H9 (cell line): ENCODE measurements at places on chromosomes 3 and 15. TPM values are rescaled to one million over a fixed set of nuclear protein-coding genes. Genes with fewer than 3 reads are reported as not detected.

DNA sequence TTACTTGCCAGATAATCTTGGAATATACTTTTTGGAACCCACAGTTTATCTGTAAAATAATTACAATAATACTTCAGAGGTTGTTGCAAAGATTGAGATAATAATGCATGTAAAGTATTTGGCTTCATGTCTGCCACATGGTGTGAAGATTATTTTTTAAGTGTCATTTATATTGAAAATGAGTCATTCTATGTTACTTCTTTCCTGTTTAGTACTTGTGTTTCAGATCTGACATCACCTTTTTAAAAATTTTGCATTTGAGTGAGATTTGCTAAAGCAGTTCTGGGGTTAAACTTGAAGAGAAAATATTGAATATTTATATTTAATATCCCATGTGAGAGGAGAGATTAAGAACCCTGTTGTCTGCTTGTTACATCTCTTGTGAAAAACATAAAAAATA, 31.2 kb downstream of the IQGAP1 start:
- peaks cover 15% of the 10 kb centered on the region for H3K4me1 ChIP-seq
- peaks cover 3% of the 10 kb centered on the region; the same call in 2 of the 3 replicates for H3K36me3 ChIP-seq
- H3K4me3 ChIP-seq = no peak overlapping the region
- H3K27me3 ChIP-seq = no peaks in the 10 kb centered on the region
- no peak for DNase-seq
- no peak overlapping the region for H3K27ac ChIP-seq

DNA sequence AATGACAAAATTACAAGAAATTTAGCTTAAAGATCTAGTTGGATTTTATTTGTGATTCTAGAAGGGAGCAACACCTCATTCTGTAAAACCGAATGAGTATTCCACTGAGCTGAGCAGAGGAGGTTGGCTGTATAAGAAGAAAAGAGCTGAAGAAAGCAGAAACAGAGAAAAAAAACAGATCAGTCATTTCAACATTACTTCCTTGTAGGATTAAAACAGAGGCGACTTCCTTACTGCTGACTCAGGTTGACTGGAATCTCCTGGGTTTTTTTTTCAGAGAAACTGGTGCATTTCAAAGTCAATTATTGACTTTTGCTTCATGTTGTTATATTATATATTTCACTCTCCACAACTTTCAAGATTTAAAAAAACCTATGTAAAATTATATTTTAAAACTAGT, 368.1 kb upstream of the UBE2E2 start:
- H3K4me3 ChIP-seq = no peak overlapping the region
- H3K27me3 ChIP-seq = no peaks in the 10 kb centered on the region
- no peak for DNase-seq
- H3K27ac ChIP-seq = no peak overlapping the region

DNA sequence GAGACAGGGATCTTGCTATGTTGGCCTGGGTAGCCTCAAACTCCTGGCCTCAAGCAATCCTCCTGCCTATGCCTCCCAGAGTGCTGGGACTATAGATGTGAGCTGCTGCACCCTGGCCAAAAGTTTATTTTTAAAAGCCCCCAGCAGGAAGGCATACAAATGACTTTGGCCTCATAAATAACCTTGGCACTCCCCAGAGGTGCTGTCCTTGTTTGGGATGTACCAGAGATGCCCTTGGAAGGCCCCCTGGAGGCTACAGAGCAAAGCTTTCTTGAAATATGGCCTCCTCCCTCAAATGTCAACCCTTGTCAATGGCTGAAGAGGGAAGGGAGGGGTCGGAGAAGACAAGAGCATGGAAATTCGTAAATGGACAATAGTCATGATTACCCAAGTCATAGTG, 14.0 kb upstream of the RTP3 start:
- H3K36me3 ChIP-seq = no peaks in the 10 kb centered on the region
- no peaks in the 10 kb centered on the region for H3K27me3 ChIP-seq
- H3K27ac ChIP-seq = no peak overlapping the region
- H3K4me1 ChIP-seq = no peaks in the 10 kb centered on the region
- no peak for DNase-seq
- H3K4me3 ChIP-seq = no peak overlapping the region

- DNase-seq = no peak
- no peaks in the 10 kb centered on the region for H3K36me3 ChIP-seq
- H3K4me3 ChIP-seq = peak overlapping the region; percentile 93
- H3K27ac ChIP-seq = no peak overlapping the region
- H3K27me3 ChIP-seq = no peaks in the 10 kb centered on the region
- H3K4me1 ChIP-seq = no peaks in the 10 kb centered on the region
Measured at GRCh38 chr15:42921342-42921731, 759 bp upstream of the TTBK2 start.

- DNase-seq = peak; percentile 73
- H3K4me1 ChIP-seq = no peaks in the 10 kb centered on the region; the same call in 1 of the 2 replicates
- H3K36me3 ChIP-seq = no peaks in the 10 kb centered on the region
- H3K27me3 ChIP-seq = peaks cover 97% of the 10 kb centered on the region
- no peak overlapping the region for H3K27ac ChIP-seq
Measured at GRCh38 chr15:89368566-89369223, 34.1 kb upstream of the POLG start.

DNA sequence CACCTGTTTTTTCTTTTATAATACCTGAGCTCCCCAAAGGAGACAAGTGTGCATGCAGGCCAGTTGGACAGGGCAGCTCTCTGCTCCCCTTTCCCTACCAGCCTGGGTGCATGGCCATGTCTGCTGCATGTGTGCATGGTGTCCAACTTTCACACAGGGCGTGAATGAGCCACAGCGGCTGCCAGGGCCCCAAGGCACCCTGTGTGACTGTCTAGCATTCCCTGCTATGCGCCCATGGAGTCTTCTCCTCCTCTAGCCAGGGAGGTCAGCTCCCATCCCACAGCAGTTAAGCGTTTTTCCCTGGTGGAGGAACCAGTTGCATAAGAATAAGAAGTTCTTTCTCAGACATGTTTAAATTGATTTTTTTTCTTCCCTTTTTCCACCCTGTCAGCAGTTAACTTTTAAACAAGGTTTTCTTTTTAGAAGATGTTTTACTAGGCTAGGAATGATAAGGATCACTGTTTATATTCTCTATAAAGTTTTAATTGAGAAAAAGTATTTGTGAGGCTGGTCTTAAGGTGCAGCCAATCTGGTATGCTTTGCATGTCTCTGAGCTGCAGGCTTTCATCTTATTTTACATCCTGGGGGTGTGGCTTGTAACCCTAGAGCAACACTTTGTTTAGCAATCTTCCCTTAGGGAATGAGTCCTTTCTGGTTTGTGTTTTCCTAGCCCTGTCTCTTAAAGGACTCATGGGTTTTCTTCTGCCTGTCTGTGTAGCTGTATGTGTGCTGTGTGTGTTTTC, 20.5 kb upstream of the OR5H1 start:
- no peak for DNase-seq
- H3K27me3 ChIP-seq = no peaks in the 10 kb centered on the region
- no peak overlapping the region for H3K27ac ChIP-seq
- H3K36me3 ChIP-seq = no peaks in the 10 kb centered on the region

GRCh38 chr3:82163907-82164520, 402.6 kb upstream of the GBE1 start:
- H3K4me1 ChIP-seq = no peaks in the 10 kb centered on the region
- H3K27me3 ChIP-seq = no peaks in the 10 kb centered on the region
- peaks cover 5% of the 10 kb centered on the region; the same call in 1 of the 2 replicates for H3K36me3 ChIP-seq
- no peak overlapping the region for H3K27ac ChIP-seq
- H3K4me3 ChIP-seq = no peak overlapping the region
- no peak for DNase-seq

GRCh38 chr3:183131735-183132134, 30.8 kb downstream of the LAMP3 start:
- peaks cover 22% of the 10 kb centered on the region for H3K36me3 ChIP-seq
- H3K4me3 ChIP-seq = no peak overlapping the region
- no peak overlapping the region for H3K27ac ChIP-seq
- no peaks in the 10 kb centered on the region for H3K4me1 ChIP-seq

DNA sequence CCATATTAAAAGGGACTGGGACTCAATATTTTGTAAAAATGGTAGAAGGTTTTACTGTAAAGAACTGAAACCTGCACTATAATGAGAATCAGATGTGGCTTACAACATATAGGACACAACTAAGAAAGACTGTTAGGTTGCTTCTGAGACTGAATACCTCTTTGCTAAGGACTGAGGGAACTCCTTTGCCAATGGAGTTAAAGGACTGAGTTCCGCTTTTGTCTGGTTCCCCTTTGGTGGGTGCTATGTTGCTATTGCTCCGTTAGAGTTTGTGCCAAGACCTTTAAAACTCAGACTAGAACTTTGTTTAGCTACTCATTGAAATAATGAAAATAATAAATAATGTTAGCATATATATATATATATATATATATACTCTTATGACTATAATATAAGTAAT, 147.8 kb upstream of the KCNMB2 start:
- no peaks in the 10 kb centered on the region for H3K36me3 ChIP-seq
- no peak overlapping the region for H3K27ac ChIP-seq
- H3K4me1 ChIP-seq = peaks cover 2% of the 10 kb centered on the region; the same call in 1 of the 2 replicates
- no peak overlapping the region for H3K4me3 ChIP-seq

GRCh38 chr15:77461486-77461885, 40.8 kb downstream of the HMG20A start:
- H3K36me3 ChIP-seq = peaks cover 26% of the 10 kb centered on the region
- H3K27me3 ChIP-seq = no peaks in the 10 kb centered on the region
- no peak overlapping the region for H3K27ac ChIP-seq
- H3K4me3 ChIP-seq = no peak overlapping the region
- no peak for DNase-seq
- H3K4me1 ChIP-seq = no peaks in the 10 kb centered on the region; the same call in 1 of the 2 replicates

Gene ECE2
- not detected in 2 replicates for total RNA-seq

Gene ANKUB1
- total RNA-seq = not detected in 2 replicates
